ENCODE measurements at places on chromosomes 4 and X.

GRCh38 chr4:76881375-76881774 is 16.6 kb downstream of the SOWAHB start:
- no peak for DNase-seq

GRCh38 chrX:121161501-121161933 is 114.1 kb downstream of the GLUD2 start:
- DNase-seq, result no peak

- no peak for DNase-seq
These were observed 1.7 kb upstream of the MTNR1A start for GRCh38 chr4:186557061-186557460.

GRCh38 chr4:108156391-108156790 is 12.3 kb downstream of the LEF1 start:
- no peak for DNase-seq

DNA sequence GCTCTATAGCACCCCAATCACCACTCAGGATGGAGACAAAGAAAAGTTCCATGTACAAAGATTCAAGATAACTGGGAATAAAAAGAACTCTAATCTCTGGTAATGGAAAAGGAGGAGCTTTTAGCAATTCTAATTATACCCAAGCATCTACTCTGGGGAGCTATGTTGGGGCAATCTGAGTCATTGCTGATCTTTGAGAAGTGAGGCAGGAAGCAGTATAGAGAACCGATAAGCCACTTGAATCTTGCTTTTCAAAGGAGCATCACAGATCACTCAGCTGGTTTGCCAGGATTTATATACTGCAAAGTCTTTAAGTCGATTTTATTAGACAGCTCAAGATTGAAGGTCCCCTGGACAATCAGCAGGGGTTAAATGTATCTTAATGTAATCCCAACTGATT is 220.0 kb downstream of the ENOX2 start:
- DNase-seq, result no peak

- DNase-seq, result no peak
These were observed 13.1 kb upstream of the CCKAR start for GRCh38 chr4:26503427-26503826.

DNA sequence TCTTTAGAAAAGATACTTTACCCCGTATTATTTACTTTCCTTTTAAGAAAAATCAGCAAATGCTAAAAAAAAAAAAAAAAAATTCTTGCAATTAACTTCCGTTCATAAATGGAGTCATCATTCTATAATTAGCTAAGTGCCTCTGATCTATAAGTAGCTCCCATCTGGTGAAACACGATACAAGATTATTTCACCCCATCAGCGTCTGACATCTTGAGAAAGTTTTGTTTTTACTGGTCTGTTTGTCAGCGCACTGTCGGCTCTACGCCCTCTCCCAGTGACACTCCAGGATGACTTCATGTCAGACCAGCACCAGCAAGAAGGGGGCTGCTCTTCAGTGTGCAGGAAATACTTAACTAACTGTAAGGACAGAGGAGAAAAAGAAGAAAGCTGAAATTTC is 108.3 kb downstream of the AFAP1 start:
- DNase-seq, result no peak

DNA sequence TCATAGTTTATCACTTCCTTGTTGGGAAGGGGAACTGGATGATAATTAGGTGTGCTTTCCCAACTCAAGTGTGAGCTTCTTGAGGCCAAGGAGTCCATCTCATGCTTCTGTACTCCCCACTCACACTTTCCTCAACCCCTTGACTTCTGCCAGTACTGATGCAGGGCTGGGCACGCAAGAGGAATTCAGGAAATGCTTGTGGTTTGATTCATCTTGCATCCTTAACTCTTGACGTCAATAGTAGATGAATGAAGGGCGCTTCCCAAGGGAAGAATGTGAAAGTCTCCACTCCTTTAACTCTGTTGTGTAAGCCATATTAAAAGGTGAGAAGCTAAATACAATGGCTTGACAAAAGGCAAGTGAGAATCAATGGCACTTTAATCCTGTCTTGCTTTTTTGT is 101.8 kb downstream of the AGTR2 start:
- DNase-seq, result no peak

DNA sequence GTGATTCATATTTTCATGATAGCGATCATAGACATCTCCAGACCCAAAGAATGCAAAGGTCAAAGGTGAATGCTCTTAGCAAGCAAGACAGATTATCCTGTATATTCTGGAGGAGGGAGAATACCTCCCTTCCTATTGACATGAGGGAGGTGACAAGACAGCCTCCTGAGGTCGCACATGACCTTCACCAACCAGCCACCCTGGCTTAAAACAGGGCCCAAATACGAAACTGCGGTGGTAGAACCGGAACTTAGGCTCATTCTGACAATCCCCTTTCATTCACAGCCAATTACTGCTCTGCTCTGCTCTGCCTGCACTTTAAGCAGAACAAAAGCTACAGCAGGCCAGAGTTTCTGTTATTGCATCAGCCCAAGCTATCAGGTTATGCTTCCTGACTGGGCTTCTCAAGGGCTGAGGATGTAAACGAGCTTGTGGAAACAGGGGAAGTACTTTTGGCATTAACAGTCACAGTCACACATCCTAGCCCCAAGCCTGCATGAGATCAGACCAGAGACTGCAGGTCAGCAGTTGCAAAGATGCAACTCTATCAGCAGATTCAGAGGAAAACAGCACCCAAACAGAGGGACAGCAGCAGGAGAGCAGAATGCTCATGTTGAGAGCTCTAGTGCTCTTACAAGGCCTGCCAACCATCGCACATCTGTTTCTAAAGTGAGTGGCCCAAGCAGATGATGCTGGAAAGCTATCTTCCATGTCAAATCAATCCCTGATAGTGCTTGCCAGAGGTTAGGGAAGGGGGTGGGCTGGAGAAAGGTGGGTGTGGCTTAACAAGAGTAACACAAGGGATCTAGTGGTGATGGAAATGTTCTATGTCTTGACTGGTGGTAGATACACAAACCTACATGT is 51.3 kb upstream of the MAP3K15 start:
- DNase-seq, result no peak

GRCh38 chrX:118251271-118251670 is 94.6 kb upstream of the WDR44 start:
- no peak for DNase-seq

- DNase-seq, result no peak
These were observed 557.3 kb upstream of the TENM3 start for GRCh38 chr4:181685911-181686310.

GRCh38 chrX:47093248-47093647 is 15.0 kb downstream of the RGN start:
- DNase-seq, result no peak

- peak; percentile 15 for DNase-seq
These were observed 568 bp downstream of the NIPAL1 start for GRCh38 chr4:48017108-48017571.

GRCh38 chrX:48558271-48558670 is 16.0 kb upstream of the RBM3 start:
- DNase-seq, result no peak

- DNase-seq, result no peak
These were observed 17.3 kb upstream of the BBS12 start for GRCh38 chr4:122715221-122715620.

DNA sequence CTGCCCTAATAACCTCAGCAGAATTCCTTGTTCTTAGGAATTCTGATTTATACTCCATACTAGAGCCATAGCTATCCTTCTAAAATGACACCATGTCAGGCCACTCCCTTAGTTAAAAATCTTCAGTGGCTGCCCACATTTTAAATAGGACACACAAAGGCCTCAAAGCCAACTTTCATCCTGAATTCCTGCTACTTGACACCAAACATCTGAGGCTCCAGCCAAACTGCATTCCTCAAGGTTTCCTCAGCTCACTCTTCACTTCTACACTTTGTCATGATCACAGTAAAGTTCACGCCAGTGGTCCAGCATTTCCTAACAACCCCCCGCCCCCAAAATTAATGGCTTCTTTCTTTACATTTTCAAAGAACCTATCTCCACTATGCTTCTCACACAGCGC is 124.3 kb downstream of the ADGRA3 start:
- DNase-seq, result no peak

DNA sequence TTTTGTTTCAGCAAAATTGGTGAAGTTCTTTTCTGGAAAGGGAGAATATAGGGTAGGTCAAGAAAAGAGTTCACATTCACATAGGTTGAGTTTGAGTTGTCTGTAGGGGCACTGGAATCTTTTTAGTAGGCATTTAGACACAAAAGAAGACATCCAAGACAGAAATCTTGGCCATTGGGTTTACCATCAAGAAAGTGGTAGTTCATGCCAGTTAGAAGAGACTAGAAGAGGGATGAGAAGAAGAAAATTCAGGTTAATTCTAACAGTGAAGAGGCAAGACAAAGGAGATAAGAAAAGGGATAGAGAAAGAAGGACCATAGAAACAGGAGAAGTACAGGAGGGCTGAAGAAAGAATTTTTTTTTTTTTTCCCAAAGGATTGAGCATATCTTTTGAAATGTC is 39.9 kb downstream of the PAQR3 start:
- no peak for DNase-seq

DNA sequence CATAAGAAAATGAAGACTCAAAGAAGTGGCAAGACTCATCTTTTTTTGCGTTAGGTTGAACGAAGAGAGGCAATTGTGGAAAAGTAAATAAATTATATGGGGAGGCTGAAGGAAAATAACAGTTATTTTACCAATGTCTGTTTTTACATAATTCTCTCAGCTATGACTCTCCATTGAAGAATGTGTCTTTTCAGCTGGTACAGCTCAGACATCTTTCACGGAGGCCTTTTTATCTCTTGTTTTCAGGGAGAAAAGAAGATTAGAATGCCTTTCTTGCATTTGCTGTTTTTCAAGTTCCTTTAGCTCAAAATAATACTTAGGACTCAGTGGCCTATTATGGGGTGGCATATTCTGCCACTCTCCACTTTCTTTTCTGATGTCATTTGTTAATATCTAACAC is 153.0 kb downstream of the ADAM29 start:
- DNase-seq, result no peak

DNA sequence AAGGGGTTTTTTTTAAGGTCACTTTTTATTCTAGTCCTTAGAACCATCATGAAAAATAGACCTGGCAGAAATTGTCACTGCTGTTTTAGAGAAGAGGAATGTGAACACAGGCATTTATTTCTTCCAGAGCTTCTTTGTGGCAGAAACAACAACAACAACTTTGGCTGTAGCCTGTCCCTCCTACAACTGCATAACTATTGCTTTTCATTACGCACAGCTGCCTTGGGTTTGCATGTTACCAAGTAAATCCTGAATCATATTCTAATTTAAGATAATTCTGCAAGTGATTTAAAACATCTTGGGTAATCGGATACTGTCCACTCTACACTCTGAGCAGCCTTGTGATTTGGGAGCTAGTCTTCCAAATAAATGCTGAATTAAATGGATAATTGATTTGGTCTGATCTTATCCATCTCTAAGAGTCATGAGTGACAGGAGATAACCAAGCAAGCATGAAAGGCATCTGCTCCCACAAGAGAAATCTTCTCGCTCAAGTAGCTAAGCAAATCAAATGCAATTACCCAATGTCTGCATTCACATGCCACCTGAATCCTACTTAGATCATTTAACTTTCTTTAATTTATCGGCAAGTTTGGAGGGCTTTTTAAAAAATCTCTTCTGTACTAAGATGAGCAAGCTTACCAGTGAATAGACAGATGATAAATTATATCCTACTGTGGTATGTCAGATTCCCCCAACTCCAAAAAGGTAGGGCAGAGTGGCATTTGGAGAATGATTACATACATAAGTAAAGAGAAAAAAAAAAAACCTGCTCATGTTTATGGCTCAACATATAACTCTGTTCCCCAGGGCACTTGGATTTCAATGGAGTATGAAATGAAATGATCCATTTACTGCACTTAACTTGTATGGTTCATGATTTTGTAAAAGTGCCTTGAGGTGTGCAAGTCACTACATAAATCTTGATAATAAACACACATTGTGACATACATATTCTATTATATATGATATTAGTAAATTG is 73.6 kb downstream of the EGF start:
- no peak for DNase-seq

GRCh38 chr4:4402966-4403365 is 16.1 kb downstream of the NSG1 start:
- no peak for DNase-seq

- no peak for DNase-seq
These were observed 20.5 kb upstream of the TRIM61 start for GRCh38 chr4:164997941-164998340.

DNA sequence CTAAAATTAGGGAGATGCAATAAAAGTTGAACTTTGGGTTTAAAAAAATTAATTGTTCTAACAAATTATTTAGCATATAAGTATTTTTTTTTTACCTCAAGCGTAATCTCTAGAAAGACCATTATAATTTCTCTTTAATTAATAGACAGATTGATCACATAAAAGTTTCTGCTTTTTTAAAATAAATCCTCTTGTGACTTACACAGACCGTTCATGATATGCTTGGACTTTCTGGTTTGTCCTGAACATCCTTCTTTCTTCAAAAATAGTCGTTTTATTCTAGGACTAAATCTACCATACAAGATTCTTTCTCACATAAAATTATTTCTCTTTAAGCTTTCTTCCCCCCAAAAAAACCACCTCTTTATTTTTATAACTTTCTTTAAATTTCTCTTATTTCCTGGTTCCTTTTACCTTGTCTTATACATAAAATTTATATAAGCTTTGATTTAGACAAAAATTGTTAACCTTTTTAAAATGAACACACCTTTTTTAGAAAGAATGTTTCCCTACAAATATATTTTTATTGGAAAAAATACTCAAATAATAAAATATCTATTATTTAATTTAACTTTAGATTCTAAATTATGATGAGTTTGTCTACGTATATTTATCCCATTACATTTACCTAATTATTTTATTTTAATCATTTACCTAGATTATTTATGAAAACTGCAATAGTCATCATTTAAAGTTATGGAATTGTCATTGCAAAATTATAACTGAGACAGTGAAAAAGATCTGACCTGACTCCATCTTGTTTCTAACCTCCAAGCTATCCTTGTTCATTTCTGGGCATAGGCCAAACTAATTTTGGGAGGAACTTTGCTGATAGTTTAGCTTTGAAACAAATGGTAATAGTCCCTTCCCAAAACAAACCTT is 37.6 kb downstream of the PGRMC2 start:
- no peak for DNase-seq

DNA sequence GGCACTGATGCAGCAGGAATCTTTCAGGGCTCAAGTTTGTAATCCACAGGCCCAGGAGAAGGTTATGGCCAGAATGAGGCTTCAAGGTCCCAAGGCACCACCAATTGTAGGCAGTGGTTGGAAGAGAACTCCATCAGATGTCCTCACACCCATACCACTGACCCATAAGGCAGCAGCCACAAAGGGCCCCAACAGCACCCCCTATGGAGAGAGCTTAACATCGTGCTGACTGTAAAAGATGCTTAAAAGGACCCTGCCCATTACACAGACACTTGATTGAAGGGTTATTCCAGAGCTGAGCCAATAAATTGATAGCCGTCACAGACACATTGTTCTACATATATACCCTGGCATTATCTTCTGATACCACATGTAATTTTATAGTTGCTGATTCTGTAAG is 113.7 kb downstream of the SOWAHB start:
- DNase-seq, result no peak

- DNase-seq, result no peak
These were observed 101.7 kb downstream of the RAPGEF2 start for GRCh38 chr4:159204566-159204965.

Data from ovary (tissue), 10 donors.